ENCODE measurements at places on chromosomes 1 and 21.
A peak's percentile ranks its signal among the peaks of the same experiment; 100 is the strongest.

- DNase-seq, result peak; percentile 46
These were observed 71.9 kb downstream of the CEP350 start for GRCh38 chr1:180026556-180026955.

DNA sequence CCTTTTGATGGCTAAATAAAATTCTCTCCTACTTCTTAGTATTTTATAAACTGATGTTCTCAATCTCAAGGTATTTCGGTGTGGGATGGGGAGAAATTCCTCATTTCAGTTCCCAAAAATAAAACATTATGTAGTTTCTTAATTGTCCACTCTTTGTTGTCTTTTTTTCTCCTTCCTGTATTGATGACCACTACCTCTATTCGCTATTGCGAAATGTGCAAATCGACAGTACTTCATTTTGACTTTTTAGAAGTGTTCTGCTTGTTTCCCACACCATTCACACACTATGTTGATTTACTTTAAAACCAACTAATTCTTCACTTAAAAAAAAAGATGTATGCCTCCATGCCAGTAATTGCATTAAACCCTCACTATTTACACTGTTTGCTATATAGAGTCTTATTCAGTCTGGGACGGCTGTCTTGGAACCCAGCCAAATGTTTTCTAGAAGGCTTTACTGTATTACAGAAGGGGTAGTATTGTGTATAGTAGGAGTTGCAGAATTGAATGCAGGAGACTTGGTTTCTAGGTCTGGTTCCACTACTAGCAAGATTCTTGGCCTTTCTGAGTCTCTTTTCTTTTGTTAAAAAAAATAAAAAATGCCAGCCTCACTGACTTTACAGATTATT lies 5.6 kb downstream of the RNF2 start:
- no peak for DNase-seq

DNA sequence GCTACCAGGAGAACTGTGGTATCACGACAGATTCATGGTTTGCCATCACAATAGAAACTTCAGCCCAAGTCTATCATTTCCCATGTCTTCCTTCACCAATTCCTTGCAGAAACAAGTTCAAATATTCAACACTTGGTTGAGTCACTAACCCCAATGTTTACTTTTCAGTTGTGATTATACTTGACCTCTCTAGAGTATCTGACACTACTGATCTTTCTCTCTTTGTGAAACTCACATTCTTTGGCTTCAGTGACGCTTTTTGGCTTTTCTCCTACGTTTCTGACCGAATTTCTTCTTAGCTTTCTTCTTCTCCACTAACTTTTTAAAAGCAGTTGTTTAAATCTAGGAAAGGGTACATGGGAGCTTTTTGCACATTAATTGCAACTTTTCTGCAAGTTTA lies 48.8 kb upstream of the HMGB4 start:
- DNase-seq, result peak; percentile 2

- peak; percentile 0 for DNase-seq
These were observed 801.7 kb upstream of the PRMT6 start for GRCh38 chr1:106254748-106255147.

DNA sequence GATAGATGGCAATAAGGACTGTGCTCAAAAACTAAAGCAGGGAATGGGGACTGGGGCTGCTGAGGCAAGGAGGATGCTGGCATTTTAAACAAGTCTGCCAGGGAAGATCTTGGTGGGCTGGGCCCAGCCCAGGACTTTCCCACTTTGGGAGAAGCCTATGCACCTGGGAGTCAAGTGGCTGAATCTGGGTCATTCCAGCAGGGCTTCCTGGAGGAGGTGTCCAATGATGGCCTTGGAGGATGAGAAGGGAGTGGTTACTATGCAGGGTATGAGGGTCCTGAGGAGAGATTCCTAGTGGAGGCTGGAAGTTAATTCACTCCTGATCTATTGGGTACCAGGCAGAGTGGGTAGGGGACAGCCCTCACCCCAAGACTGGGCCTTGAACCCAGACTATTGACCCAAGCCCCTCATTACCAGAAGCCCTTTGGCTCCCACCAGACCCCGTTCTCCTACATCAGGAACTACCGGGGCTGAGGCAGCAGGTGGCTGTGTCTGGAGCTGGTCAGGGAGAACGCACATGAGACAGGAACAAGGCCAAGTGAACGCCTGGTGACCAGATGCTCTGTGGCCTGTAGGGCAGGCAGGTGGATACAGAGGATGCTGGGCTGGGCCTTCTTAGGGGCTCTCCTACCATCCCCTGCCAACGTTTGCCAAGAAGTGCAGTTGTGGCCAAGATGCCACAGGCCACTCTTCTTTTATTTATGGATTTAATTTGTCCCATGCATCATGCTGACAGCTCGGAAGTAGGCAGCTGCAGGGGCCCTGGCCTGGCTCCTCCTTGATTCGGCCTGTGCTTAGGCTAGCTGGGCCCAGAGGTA lies 18.3 kb upstream of the LRP8 start:
- no peak for DNase-seq

DNA sequence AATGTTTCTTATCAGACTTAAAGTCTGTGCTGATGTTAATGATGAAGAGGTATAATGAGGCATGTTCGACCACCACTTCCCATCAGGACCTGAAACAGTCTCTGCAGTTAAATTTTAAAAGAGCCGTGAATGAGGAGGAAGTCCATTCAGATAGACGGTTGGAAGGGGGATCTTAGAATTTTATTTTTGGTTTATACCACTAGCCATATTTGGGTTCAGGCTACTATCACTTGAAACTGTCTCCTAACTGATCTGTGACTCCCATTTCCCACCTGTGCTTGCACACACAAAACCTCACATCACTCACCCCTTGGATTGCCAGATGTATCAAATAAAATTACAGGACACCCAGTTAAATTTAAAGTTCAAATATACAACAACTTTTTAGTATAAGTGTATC lies 9.9 kb upstream of the ANKRD13C start:
- no peak for DNase-seq

GRCh38 chr1:15720861-15721260 lies 15.2 kb upstream of the SLC25A34 start:
- no peak for DNase-seq

GRCh38 chr1:180926164-180926981 lies 13.7 kb downstream of the KIAA1614 start:
- peak; percentile 44 for DNase-seq

- no peak for DNase-seq
These were observed 39.6 kb downstream of the UBASH3A start for GRCh38 chr21:42443181-42443785.

GRCh38 chr1:178417858-178418257 lies 78.9 kb downstream of the CLEC20A start:
- DNase-seq, result peak; percentile 72

DNA sequence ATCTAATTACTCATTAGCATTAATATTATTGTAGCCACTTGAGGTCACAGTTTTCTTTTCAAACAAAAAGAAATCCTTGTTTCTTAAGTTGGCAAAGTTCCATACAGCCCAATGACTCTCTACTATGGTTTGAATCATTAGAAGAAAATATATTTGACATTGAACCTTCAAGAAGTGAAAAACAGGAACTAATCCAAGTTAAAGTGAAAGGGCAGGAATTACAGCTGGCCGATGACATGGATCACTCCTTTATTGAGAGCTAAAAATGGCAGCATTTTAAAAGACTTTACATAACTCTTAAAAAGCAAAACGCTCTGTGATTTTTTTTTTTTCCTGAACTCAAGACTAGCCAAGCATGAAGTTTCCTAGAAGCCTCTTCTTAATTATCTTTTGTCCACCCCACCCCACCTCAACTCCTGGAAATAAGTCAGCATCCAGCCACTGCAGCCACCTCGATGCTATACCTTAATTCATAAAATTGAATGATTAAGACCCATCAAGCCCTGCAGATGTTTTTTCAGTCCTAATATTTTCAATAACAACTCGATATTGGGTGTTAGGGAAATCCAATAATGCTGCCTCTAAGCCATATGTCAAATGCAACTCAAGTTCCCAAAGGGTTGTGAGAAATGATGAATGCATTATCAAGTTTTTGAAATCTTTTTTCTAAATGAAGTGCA lies 323.1 kb downstream of the HHIPL2 start:
- peak; percentile 10 for DNase-seq

- no peak for DNase-seq
These were observed 39.0 kb downstream of the DAB1 start for GRCh38 chr1:57384901-57385300.

- DNase-seq, result no peak
These were observed 7.7 kb downstream of the LGR6 start for GRCh38 chr1:202201266-202201665.

- DNase-seq, result peak; percentile 13
These were observed 49.8 kb downstream of the SLC16A1 start for GRCh38 chr1:112906150-112906698.
